Cortex of kidney (tissue), 1 donor: ENCODE measurements at places on chromosomes 1 and 21.

DNA sequence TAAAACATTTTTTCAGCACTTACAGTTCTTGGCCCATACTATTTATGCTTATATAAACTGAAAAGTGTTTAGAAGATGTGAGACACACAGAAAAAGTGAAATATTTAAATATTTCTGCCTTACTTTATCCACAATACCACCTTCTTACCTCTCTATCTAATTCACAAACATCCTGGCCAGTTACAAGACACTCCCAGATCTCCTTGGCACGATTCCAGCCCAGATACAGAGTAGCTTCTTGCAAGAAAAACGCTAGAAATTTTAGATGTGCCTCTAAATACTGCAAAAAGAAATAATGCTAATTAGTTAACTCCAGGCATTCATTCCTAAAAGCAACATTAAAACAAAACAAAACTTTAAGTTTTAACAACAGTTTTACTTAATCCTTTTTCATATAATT is 68.4 kb downstream of the USP24 start:
- DNase-seq: no peak

GRCh38 chr1:246283771-246284410 is 223.2 kb downstream of the SMYD3 start:
- no peak for DNase-seq

GRCh38 chr21:25626757-25627156 is 12.3 kb upstream of the JAM2 start:
- DNase-seq: no peak

GRCh38 chr1:9714257-9714718 is 62.8 kb downstream of the PIK3CD start:
- DNase-seq: no peak

- no peak for DNase-seq
These were observed 10.2 kb downstream of the FLG2 start for GRCh38 chr1:152349611-152350010.

DNA sequence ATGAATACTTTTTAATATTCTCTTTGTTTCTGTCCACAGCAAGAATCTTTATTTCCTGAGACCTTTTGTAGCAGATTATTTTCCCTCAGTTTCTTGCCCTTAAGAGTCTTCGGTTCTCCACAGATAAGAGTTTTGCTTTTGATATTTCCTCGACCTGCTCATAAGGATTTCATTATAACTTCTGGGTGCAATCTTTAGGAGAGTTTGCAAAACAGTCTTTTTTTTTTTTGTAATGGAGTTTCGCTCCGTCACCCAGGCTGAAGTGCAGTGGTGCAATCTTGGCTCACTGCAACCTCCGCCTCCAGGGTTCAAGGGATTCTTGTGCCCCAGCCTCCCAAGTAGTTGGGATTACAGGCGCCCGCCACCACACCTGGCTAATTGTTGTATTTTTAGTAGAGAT is 10.1 kb upstream of the UBE4B start:
- no peak for DNase-seq

- DNase-seq: no peak
These were observed 22.7 kb downstream of the PRKACB start for GRCh38 chr1:84166797-84167196.

DNA sequence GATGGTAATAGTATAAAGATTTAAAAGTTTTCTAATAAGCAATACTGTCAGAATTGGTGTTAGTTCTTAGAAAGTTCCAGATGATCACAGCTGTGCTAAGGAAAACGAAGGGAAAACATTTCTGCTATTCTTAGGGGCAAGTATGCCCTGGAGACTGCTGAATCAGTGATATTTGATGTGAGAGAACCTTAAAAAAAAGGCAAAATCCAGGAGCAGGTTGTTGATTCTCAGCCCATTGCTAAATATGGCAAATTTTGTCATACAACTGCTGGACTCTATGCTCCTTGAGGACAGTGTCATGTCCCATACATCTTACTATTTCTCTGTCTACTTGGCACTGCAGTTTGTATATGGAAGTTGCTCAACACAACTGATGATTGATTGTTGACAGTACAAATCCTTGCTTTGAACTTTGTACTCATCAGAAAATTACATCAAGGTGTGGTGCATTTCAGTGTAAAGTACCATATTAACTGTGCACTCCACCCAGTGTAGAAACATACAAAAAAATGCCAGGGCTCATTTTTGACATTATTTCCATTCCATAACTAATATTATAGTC is 10.9 kb downstream of the CRCT1 start:
- no peak for DNase-seq

DNA sequence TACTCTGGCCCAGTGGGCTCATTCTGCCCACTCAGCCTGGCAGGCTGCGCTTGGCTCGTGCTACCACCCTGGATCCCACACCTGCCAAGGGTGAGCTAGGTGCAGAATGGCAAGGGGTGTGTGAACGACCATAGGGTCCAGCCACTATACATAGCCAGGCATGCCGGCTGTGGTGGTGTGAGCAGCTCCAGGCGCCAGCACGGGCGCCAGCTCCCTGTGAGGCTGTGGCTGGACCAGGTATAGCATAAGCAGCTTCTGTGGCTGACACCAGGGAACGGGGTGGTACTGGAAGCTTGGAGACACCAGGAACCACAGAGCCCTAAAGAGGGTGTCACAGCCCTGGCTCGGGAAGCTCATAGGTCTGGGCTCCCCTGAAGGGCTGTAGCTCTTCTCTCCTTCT is 18.6 kb downstream of the CCDC18 start:
- no peak for DNase-seq

- no peak for DNase-seq
These were observed 2131.7 kb downstream of the MRPL39 start for GRCh38 chr21:23475281-23476219.

DNA sequence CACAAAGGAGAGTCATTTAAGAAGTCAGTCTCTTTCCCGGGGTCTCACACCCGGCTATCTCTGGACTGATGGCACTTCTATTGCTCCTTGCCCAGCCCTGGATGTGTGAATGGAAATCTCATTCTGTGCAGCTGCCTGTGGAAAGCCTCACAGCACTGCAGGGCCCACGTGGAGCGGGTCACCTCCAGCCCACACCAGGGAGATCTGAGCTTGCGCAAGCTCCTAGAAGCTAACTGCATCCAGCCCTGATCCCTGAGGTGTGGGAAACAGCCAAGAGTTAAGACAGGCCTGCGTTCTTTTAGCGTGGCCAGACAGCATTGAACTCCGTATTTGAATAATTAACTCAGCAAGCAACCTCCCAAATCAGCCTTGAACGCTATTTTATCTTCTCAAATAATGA is 150.5 kb downstream of the LRIG2 start:
- no peak for DNase-seq

DNA sequence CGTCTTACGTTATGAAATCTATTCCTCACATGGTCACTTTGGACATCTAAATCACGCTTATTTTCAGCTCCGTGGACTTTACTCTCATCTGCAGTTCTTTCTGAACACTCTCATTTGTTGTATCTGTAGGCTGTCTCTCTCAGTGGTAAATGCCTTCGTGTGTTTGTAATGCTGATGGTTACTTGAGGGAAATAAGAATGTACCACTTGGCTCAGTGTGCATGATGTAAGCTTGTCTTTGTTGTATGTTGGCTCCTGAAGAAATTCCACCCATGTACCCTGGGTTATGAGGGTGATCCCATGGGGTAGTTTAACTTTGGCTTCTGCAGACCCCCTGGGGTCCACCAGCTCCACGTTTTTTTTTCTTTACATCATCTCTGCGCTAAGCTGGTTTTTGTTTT is 378.4 kb downstream of the SETD4 start:
- no peak for DNase-seq

DNA sequence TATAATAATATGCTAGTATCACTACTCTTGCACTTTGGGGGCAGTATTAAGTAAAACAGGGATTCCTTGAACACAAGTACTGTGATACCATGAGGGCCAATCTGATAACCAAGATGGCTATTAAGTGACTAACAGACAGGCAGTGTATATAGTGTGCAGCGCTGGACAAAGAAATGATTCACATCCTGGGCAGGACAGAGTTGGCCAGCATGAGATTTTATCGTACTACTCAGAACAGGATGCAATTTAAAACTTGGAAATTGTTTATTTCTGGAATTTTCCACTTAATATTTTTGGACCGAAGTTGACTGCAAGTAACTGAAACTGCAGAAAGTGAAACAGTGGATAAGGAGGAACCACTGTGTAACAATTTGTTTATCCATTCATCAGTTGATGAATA is 74.6 kb downstream of the DNTTIP2 start:
- DNase-seq: no peak

- DNase-seq: no peak
These were observed 6.5 kb downstream of the EVI5 start for GRCh38 chr1:92778376-92778775.

- no peak for DNase-seq
These were observed 155.2 kb downstream of the FOXD2 start for GRCh38 chr1:47593013-47593568.

- no peak for DNase-seq
These were observed 94.4 kb downstream of the DDX20 start for GRCh38 chr1:111850109-111850508.

DNA sequence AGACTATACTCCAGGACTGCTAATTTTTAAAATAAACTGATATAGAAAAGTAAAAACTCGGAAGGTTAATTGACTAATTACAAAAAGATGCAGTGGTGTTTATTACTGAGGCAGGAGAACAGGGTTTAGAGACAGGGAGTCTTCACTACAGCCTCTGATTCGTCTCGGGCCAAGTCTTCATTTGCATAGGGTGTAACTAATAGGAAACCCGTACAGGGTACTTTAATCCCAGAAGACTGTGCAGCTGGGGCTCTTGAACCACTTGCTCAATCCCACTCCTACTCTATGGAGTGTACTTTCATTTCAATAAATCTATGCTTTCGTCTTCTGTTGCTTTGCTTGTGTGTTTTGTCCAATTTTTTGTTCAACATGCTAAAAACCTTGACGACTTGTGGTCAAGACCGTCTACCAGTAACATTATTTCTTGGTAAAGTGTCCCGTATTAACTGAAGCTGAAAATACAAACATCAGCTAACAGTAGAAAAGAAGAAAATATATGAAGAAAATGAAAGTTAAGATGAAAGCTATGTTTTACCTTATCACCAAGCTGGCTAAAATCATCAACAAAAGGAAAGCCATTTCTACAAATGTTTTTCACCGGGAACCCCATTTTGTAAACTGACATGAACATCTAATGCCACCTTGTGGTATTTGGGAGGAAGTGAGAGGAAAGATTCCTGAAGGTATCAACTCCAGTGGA is 8.0 kb downstream of the SDHB start:
- no peak for DNase-seq

DNA sequence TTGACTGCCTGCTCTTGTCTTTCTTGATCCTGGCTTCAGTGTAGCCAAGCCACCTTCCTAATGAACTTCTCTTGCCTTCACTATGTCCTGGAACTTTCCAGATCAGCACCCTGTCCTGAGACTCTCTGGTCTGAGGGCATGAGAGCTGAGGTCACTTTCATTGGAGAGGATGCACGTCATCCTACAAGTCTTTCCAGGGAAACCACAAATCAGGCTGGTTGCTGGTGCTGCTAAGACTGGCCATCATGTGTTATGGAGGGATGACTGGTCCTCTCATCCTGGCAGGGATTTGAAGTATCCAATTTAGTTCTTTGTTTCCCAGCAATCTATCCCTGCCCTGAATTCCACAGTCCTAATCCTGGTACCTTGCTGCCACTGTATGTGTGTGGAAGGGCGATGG is 228.6 kb downstream of the GPATCH2 start:
- no peak for DNase-seq

DNA sequence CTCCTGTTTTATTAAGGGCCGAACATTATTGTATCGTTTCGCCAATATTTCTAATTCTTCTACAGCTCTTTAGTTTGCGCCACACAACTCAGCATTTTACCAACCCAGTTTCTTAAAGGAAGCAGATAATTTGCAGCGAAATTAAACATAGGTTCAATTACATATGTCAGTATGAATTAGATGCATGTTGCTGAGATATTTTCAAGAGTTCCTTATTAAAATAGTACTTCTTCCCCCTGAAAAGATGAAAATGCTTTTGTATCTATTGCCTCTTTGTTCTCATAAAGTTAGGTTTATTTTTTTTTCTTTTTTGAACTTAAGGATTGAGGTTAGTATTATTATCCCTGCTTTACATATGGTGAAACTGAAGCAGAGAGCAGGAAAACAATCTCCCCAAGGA is 183.5 kb upstream of the C1orf105 start:
- DNase-seq: no peak

DNA sequence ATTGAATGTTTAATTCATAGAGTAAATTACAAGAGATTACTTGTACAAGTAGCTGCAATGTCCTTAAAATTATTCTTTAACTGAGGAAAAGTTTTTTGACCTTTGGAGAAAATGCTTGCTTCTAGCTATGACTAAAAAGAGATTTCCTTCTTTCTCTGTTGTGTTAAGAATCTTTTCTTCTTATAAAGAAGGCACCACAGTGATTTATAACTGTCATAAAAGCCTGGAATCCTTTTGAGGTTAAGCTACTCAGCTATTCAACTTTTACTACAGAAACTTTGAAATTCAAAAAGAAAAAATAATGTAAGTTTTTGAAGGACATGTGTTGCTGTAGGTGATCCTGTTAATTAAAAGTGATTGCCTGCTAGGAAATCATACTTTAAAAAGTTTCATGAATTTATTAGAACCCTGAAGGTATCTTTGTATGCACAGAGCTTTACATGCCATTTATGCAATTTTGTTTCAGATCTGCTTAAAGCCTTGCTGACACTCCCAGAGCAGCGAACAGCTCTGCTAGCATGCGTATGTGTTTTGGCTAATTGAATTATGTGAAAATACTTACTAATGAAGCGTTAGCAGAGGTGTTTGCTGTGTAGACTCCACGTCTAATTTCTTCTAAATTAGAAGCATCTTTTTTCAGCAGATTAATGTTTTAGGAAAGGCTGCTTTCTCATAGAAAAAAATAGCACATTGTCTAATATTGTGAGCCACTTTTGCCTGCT is 94.7 kb upstream of the SMYD2 start:
- DNase-seq: no peak

GRCh38 chr1:67626861-67627235 is 58.2 kb upstream of the GADD45A start:
- no peak for DNase-seq

DNA sequence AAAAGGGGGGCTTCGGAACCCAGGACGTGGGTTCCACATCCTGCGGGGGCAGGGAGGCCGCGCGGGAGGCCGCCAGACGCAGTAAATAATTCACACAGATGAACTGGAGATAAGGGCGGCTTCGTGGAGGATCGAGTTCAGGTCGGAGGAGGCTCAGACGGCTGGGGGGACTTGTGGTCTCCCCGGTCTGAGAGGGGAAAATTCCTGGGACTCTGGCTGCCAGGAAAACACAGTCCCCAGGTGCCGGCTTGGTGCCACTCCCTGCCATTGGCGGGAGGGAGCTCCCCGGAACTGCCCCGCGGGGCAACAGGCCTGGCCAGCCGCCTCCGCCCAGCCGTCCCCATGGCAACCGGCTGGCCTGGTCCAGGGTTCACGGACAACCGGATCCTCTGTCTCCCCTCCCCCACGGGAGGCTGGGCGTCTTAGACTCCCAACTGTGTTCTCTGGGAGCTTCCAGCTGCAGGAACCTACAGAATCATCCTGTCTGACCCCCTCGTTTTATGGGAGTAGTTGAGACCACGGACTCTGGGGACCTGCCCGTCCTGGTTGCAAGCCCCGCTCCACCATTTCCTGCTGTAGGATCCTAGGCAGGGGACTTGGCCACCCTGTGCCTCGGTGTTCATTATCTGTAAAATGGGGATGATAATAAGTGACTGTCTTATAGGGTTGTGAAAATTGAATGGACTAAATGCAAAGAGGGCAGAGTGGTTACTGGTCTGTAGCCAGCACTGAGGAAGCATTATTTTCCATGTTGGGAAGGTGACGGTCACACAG is 9.6 kb downstream of the CAMK2N1 start:
- DNase-seq: no peak

- no peak for DNase-seq
These were observed 9.5 kb upstream of the KCNA2 start for GRCh38 chr1:110615548-110616130.

GRCh38 chr1:26275580-26276431 is 4.1 kb upstream of the SH3BGRL3 start:
- no peak for DNase-seq
